ENCODE measurements at places on chromosomes 6 and 20.

DNA sequence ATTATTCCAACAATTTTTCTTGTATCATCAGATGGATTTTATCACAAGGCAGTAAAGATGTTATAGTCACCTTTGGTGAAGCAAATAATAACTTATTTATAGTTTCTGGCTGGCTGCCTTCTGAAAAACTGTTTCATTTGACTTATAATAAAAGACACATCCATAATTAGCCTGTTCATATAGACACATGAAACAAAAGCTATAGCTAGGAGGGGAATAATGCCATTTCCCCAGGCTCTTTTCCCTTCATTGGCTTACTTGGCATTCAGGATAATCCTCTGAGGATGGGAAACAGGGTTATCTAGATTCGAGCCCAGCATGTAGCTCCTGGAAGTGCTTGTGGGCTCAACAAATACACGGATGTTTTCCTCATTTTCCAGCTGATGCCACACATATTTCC lies 17.5 kb downstream of the MMP24 start:
- DNase-seq, result no peak

DNA sequence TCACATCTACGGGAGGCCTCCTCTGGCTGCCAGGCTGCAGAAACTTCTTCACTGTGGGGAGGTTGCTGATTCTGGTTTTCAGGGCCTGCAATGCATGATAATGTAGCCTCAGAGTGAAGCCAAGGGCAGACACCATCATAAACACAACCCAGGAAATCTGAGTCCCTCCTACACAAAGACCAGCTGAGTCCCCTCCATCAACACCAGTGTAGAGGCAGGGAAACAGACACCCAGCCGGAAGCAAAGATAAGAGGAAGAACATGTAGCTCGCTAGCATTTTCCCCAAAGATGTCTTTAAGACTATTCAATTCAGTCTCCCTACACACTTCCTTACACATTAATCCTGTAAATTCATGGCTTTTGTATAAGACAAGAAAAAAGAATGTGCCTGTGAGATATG lies 23.6 kb downstream of the GSTA2 start:
- no peak for DNase-seq

- DNase-seq, result peak; percentile 37
These were observed 25.5 kb upstream of the KCNK16 start for GRCh38 chr6:39347906-39348585.

GRCh38 chr6:121838842-121839241 lies 403.4 kb downstream of the GJA1 start:
- DNase-seq, result peak; percentile 65

DNA sequence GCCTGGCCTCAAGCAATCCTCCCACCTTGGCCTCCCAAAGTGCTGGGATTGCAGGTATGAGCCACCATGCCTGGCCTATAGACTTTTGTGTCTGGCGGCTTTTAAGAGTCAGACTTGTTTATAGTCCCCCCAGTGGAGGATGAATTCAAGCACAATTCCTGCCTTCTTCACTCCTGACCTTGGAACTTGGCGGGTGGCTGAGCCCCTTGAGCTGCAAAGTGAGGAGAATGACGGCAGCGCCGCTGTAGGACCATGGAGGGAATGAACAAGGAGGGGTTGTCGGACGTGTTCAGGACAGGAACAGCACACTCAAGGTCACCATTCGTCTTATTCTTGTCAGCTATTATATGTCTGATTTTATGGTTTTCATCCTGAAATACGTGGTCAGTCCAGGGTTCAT lies 265.4 kb downstream of the CDH4 start:
- DNase-seq, result no peak

GRCh38 chr20:57231951-57232428 lies 34.5 kb downstream of the BMP7 start:
- DNase-seq, result no peak

GRCh38 chr6:121890307-121890910 lies 455.0 kb downstream of the GJA1 start:
- no peak for DNase-seq

DNA sequence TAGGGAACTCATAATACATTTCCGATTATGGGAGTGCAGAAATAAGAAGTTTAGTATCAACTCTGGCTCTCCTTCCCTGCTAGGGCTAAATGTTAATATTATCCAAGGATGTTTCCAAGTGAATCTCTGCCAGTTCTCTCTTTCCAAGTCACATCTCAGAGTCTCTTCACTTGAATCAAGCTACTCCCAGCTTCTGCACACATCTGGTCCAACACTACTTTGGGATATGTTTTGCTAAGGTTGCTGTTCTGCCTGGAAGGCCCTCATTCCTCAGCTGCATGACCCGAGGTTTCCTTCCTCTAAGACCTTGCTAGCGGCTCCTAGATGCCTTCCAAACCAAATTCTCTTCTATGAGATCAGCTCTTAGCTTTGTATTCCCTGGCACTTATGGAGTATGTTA lies 331.8 kb downstream of the GJA1 start:
- no peak for DNase-seq

DNA sequence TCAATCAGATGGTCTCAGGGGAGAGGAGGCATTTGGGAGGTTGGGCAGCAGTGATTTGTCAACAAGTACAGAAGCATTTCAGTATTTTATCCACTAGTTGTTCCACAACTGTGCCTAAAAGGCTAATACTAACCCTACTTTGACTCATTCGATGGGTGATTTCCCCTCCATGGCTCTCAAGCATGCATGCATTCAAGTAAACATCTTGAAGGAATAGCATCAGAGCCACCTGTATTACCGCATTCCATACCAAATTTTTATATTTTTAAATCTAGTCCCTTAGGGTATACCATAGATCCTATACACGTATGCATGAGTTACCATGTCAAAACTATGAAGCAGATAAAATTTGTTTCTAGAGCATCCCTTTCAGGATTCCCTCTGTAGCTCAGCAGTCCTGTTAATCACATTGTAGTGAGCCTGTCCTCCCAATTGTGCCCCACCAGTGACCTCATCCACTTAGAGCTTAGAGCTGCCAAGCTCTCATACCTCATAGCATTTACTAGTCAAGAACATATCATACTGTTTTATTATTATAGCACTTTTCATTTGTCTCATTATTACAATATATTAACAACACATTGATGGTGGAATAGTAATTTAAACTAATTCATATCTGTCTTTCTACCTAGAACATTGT lies 213.8 kb downstream of the LAMA2 start:
- no peak for DNase-seq
